ENCODE measurements at places on chromosomes 12 and 14.

- DNase-seq, result no peak
These were observed 180.8 kb downstream of the ZFP36L1 start for GRCh38 chr14:68612049-68612448.

- no peak for DNase-seq
These were observed 54.6 kb downstream of the ESRRB start for GRCh38 chr14:76430475-76430980.

DNA sequence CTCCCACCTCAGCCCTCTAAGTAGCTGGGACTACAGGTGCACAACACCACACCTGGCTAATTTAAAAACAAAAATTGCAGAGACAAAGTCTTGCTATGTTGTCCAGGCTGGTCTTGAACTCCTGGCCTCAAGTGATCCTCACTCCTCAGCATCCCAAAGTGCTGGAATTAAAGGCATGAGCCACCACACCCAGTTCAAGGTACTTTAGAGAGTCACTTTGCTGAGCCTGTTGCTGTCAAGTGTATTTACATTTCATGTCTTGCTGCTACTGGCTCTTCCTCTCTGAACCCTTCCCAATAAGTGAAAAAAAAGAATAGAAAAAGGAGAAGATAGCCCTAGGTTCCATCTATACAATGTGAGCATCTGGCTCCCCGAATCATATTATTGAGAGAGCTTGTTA is 38.4 kb downstream of the SLCO1A2 start:
- DNase-seq, result no peak

DNA sequence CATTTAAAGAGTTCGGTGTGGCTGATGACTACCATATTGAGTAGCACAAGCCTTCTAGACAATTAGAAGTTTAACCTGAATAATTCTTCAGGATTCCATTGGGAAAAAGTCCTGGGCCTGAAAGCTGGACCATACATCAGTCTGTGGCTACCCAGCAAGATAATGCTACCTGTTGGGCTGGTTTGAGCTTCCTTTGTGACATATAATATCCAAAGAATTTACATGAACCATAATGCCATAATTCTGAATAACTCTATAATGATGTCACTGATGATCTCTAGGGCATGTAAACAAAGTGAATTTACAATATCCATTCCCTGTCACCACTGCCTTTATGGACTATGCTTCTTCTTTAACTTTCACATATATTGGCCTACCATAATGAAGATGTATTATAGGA is 3.8 kb upstream of the YBX3 start:
- DNase-seq, result no peak

DNA sequence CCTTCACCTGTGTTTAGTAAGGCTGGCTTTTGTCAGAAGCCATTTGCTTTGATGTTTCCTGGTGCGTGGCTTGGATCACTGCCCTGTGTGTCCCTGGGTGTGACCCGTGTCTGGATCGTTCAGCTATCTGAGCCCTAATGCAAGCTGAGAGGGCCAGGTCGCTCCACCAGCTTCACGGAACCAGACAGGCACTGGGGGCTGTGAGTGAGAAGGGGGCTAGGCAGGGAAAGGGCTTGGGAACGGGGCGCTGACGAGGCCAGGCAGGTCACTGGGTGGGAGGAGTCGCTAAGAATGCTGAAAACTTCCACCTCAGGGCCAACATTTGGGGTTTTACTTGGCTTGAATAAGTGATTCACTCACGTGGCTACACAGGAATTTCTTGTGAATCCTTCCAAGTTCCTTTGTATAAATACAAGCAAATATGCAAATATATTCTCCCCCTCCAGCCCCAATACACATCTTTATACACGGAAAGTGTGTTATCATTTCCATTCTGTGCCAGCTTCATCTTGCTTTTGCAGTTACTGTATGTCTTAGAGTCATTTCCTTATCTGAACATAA is 24.2 kb upstream of the MMP17 start:
- no peak for DNase-seq

DNA sequence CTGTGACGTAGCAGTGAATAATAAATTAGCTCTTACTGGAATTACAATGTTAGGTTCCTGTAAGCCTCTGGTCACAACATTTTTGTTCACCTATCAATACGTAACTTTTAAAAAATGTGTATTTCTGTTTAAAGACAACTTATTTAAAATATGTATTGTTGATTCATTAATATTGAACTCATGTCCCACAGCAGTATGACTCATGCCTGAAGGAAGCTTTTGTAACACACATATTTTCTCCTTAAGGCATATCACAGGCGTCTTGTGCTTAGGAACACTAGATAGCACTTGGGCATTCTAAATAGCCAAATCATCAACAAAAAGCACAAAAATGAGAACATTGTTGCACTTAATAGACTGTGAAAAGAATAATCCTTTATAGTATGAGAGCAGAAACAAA is 92.5 kb downstream of the GPHN start:
- no peak for DNase-seq

DNA sequence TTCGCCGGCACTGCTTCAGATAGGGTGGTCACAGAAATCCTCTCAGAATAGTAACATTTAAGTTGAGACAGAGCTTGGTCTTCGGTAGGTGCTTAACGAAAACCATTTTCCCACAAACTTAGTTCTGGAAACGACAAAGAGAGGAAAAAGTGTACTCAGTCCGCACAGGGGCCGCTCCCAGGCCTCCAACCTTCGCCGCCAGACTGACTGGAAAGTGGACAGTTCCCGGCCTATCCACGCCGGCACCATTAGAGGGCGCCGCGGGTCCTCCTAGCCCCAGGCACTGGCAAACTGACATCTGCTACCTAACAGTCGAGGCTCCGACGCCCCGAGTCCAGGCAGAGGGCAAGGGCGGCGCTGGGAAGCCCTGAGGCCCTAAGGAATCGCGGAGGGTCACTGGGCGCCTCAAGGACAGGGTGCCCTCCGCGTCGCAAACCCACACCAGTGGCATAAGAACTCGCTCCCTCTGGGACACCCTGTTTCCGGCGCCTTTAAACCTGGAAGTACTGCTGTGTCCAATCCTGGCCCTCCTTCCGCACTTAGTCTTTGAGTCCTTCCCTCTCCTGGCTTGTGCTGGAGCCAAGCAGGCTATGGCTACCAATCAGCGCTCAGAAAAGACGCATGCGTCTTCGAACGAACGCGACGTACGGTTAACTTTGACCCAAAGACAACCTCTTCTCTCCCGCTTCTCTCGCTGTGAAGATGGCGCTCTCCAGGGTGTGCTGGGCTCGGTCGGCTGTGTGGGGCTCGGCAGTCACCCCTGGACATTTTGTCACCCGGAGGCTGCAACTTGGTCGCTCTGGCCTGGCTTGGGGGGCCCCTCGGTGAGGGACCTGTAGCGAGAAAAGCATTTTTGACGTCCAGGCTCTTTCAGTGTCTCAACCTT is at the start of gene LETMD1:
Gene LETMD1, plus strand, starts transcription at position 673 of the 886 bp plus-strand sequence. Its CDS starts 30 bp downstream, at position 703.
- DNase-seq, result peak; percentile 95

DNA sequence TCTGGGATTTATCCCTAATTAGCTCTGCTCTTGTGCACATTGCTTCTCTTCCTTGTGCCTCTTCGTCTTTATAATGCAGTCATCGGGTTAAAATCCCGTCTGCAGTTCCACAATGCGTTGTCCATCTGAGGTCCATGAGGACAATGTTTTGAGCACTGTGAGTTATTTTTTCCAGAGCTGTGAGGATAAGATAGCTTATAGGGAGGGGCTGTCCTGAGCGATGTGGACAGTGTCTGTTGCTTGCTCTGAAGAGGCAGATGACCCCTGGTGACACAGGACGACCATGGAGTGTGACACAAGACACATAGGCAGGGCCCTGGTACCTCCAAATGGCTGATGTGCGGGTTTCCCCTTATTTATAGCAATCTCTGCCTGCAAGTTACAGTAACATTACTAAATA is 132.5 kb downstream of the SMOC1 start:
- DNase-seq, result no peak

DNA sequence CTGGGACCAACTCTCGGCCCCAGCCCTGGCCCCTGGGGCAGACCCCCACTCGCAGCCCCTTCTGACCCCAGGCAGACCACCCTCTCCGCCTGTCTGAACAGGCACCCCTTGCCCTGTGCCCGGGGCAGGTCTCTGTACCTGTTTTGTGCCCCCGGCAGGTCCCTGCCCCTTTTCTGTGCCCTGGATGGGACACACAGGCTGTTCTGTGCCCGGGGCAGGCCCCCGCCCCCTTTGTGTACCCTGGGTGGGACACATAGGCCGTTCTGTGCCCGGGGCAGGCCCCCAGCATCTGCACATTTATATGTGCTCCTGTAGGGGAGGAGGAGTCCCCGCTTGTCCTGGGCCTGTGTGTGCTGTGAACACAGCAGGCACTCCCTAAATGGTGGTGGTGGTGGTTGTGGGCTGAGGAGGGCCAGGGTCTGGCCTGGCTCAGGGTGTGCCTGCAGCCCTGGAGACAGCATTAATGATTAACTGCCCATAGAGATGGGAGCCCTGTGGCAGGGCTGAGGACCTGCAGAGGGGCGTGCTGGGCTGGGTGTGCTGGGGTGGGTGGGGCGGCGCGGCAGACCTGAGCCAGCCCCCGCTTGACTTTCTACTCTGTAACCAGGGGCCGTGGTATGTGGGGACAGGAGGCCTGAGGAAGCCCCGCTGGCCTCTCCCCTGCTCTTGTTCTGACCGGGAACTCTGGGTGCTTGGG is 3.7 kb downstream of the FBRSL1 start:
- no peak for DNase-seq

GRCh38 chr12:30913323-30913722 is 13.2 kb upstream of the TSPAN11 start:
- no peak for DNase-seq

DNA sequence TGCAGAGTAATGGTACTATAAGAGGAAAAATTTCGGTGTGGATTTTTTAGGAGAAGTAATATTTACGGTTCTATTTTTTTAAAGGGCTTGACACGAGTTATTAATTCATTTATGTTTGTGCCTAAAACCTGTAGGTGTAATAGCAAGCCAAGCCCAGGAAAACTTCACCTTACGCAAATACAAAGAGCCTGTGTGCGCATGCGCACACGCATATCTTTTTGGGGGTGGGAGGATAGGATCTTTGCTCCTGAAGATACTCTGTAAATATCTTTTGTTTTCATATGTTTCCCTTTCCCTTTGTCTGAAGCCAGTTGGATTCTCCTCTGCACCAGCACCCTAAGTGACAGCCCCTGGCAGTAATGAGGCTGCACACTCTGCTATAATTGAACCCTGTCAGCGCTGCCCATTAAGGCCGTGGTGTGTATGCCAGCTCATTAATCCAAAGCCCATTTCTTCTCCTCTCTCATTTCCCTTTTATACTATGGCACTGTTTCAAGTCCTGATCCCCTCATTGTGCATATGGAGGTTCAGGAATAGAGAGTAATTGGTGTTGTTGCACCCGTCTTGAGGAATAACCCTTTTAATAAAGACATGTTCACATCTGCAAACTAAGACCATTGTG is 327.2 kb upstream of the E2F7 start:
- DNase-seq, result no peak

- DNase-seq, result no peak
These were observed 308.6 kb downstream of the CCDC91 start for GRCh38 chr12:28498850-28499249.

DNA sequence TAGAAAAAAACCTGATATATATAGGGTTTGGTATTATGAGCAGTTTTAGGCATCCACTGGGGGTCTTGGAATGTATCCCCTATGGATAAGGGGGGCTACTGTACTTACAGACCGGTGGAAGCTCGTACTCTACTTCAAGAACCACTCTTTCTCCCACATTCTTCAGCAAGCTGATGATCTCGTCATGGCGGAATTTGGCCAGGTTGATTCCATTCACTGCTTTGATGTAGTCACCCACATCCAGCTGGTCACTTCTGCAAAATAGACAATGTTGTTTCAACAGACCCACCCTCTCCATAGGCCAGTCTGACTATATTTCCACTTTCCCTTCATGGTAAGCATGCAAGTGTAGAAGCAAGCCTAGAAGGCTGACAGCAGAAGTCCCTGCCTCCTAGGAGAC is 139.9 kb downstream of the GRIP1 start:
- DNase-seq, result no peak

DNA sequence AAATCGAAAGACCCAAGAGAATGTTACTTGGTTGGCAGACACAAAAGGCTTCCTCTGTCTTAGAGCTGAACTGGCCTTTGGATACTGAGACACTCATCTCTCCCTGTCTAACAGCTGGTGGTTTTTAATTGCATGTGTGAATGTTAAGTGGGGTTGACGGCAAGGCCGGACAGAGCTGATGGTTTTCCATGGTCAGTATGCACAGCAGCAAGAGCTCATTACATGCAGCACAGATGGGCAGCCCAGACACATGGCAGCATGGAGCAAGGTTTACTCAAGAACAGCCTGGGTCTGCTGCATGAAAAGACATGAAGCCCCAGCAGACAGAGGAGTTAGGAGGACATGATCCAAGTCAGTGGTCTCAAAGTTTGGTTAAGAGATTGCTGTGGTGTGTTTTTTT is 27.8 kb upstream of the CACNA2D4 start:
- no peak for DNase-seq

GRCh38 chr12:24913130-24913529 is 35.8 kb downstream of the BCAT1 start:
- DNase-seq, result no peak

DNA sequence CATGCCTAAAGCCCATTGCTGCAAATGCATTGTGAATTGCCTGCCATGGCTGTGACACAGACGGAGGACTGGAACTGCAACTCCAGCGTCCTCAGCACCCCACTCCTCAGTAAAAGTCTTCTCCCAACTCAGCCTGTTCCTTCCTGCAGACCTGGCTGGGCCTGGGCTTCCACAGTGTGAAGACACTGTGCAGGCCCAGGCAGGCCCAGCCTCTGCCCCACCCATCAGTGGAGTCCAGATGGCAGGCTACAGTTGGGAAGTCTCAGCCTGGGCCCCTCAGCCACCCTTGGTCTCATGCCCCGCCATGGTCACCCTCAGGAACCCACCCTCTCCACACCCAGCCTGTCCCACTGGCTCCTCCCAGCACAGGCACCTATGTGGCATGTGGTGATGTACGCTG is 22.0 kb downstream of the VSX2 start:
- DNase-seq, result no peak

DNA sequence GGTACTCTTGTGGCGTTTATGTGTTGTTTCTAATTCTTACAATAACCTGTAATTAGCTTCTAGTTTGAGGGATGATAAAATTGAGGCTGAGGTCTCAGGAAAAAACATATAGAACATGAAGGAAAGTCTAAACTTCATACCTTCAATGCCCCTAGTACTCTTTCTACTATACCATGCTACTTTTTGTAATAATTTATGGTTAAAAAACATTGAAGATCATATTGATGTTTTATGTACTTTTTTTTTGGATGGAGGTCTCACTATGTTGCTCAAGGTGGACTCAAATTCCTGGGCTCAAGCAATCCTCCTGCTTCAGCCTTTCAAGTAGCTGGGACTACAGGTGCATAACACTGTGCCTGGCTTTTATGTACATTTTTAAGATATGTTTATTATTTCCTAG is 13.8 kb downstream of the G2E3 start:
- DNase-seq, result no peak

Measured in CD4-positive, alpha-beta T cell treated with Interferon alpha-2 for 1 hour (primary cell).